Lower lobe of right lung (tissue), 2 donors: ENCODE measurements at places on chromosomes 6 and 20.

DNA sequence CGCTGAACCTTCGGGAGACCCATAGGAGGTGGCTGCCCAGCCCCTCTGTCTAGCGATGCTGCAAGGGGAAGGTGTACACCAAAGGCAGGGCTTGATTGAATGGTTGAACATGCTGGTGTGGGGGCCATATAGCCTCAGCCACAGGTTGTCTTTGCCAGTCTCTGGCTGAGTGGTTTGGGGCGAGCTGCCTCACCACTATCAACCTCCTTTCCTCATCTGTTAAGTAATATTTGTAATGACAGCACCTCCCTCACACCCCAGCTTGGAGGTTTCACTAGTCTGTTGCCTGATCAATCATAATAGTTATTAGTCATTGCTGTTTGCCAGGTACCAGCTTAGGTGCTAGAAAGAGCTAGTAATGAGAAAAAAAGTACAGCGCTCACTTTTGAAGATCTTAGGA is 11.8 kb upstream of the ZNF831 start:
- H3K4me3 ChIP-seq: no peak overlapping the region
- no peak overlapping the region for H3K27ac ChIP-seq
- no peak for DNase-seq
- no peaks in the 10 kb centered on the region for H3K27me3 ChIP-seq
- H3K4me1 ChIP-seq: peaks cover 38% of the 10 kb centered on the region
- H3K36me3 ChIP-seq: no peaks in the 10 kb centered on the region

DNA sequence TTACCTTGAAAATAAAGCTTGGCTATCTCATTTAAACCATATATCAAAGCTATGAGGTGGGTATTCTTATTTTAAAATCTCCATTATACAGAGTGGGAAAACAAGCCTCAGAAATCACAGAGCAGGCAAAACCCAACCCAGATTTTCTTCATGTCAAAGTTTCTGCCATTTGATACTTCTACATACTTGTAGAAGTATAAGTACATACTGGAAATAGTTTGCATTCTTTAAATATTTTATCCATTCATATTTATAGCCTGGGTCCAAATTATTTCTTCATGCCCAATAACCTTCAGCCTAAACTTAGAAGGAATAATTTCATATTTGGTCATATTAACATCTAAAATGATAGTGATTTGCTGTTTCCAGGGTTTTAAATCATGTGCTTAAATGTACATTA is 61.8 kb downstream of the MLIP start:
- no peak for DNase-seq
- H3K4me1 ChIP-seq: no peaks in the 10 kb centered on the region
- no peak overlapping the region for H3K27ac ChIP-seq
- no peaks in the 10 kb centered on the region for H3K36me3 ChIP-seq
- H3K27me3 ChIP-seq: no peaks in the 10 kb centered on the region
- H3K4me3 ChIP-seq: no peak overlapping the region

DNA sequence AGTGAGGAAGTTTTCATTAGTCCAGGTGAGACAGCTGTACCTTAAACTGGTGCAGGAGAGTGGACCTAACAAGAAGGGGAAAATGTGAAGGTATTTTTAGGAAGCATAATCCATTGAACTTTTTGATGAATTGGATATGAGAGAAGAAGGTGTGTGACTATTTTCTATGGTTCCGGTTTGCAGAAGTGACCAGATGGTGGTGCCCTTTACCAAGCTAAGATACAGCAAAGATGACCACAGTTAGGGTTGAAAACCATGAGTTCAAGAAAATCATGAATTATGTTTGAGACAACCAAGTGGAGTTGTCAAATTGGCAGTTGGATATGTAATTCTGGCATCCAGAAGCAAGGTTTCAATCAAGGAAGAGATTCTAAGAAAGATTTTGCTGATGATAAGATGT is 61.9 kb upstream of the NRSN1 start:
- no peak overlapping the region for H3K4me3 ChIP-seq
- no peak for DNase-seq
- no peaks in the 10 kb centered on the region for H3K27me3 ChIP-seq
- H3K36me3 ChIP-seq: no peaks in the 10 kb centered on the region
- no peak overlapping the region for H3K27ac ChIP-seq

GRCh38 chr6:91822581-91822980 is 1235.7 kb upstream of the MAP3K7 start:
- H3K4me1 ChIP-seq: no peaks in the 10 kb centered on the region
- no peak overlapping the region for H3K4me3 ChIP-seq
- no peaks in the 10 kb centered on the region for H3K27me3 ChIP-seq
- DNase-seq: no peak
- H3K36me3 ChIP-seq: no peaks in the 10 kb centered on the region

DNA sequence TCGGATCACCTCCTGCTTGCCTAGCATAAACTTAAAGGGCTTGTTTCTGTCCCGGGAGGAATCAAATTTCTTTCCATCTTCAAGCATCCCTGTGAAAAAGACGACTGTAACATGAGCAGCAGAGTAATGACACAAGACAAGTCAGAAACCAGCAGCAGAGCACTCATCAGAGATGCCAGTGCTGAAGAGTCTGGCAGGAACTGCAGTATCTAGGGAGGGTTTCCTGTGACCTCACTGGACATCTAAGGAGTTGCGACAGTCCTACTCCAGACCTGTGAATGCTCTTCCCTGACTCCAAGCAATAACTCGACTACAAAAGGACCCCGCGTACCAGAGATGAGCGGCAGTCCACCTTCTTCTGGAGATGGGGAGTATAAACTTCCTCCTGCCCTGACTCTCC is 17.3 kb downstream of the FKBP1A start:
- no peak overlapping the region for H3K4me3 ChIP-seq
- peaks cover 100% of the 10 kb centered on the region for H3K4me1 ChIP-seq
- peak overlapping the region; percentile 50 for H3K27ac ChIP-seq

- peak within 1 kb of the TSS; percentile 73 for H3K4me3 ChIP-seq
- peak within 1 kb of the TSS; percentile 100 for H3K27ac ChIP-seq
- no peaks in the 10 kb centered on the region for H3K27me3 ChIP-seq
- no peaks in the 10 kb centered on the region for H3K36me3 ChIP-seq
Observed at GRCh38 chr6:42781796-42782688, at the start of gene BICRAL. TSS of gene BICRAL (plus strand) at chr6:42782052. CDS start at chr6:42822023, 39,971 bp downstream.

- H3K27me3 ChIP-seq: no peaks in the 10 kb centered on the region
- H3K4me1 ChIP-seq: peaks cover 9% of the 10 kb centered on the region
- H3K36me3 ChIP-seq: no peaks in the 10 kb centered on the region
Observed at GRCh38 chr20:58646703-58647102, 4.4 kb upstream of the STX16 start.

- H3K4me3 ChIP-seq: no peak overlapping the region
- H3K27me3 ChIP-seq: no peaks in the 10 kb centered on the region
- DNase-seq: no peak
- H3K36me3 ChIP-seq: no peaks in the 10 kb centered on the region
- no peak overlapping the region for H3K27ac ChIP-seq
- no peaks in the 10 kb centered on the region for H3K4me1 ChIP-seq
Observed at GRCh38 chr20:43975096-43975768, 60.6 kb downstream of the TOX2 start.
